ENCODE measurements at places on chromosomes 2 and 18.

DNA sequence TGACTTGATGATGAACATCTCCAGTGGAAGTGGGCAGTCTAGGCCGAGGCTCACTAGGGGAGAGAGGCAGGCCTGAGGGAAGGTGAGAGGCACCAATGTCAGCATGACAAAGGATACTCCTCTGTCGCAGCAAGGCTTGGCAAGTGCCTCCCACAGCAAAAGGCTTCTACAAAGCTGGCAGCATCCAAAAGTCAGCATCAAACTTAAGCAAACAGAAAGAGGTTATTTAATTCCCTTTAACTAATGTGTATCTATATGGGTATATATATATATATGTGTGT, 41.6 kb downstream of the NIFK start:
- no peak for DNase-seq

- no peak for DNase-seq
Measured at GRCh38 chr2:44267796-44268648, 7.3 kb upstream of the SLC3A1 start.

DNA sequence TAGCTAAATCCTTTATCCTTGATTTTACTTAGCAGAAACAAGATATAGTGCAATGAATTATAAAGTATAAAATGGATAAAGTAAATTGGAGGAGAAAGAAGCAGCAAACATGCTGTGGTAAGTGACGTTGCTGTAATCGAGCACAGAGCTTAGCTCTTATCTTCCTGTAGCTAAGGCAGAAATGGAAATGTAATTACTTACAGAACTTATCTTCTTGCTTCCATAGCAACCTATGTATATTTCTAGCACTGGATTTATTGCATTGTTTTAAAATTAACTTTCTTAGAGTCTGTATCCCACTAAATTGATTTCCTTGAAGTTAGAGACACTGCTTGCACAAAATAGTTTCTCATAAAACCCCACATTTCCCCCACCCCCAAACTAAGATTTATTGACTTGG, 130.6 kb upstream of the MC4R start:
- DNase-seq = no peak

GRCh38 chr18:49030692-49031443, 80.1 kb upstream of the SMAD7 start:
- DNase-seq = no peak

GRCh38 chr2:34997779-34998178, 1357.8 kb upstream of the CRIM1 start:
- DNase-seq = no peak

DNA sequence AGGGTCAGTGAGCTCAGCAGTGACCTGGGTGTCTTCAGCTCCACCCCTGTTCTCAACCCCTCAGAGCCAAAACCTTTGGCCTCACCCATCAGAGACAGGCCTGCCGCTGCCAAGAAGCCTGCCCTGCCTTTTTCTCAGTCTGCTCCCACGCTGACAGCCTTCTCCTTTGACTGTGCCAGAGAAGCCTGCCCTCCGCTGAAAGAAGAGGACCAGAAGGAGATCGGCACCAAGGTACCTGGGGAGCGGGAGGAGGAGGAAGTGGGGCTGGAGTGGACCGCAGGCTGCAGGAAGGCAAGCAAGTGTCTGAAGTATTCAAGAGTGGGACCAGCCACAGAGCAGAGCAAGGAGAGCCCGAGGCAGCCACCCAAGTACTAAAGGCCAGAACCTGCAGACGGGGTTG, 33.2 kb downstream of the TOGARAM2 start:
- no peak for DNase-seq

- no peak for DNase-seq
Measured at GRCh38 chr2:46116553-46116991, 180.6 kb upstream of the EPAS1 start.

DNA sequence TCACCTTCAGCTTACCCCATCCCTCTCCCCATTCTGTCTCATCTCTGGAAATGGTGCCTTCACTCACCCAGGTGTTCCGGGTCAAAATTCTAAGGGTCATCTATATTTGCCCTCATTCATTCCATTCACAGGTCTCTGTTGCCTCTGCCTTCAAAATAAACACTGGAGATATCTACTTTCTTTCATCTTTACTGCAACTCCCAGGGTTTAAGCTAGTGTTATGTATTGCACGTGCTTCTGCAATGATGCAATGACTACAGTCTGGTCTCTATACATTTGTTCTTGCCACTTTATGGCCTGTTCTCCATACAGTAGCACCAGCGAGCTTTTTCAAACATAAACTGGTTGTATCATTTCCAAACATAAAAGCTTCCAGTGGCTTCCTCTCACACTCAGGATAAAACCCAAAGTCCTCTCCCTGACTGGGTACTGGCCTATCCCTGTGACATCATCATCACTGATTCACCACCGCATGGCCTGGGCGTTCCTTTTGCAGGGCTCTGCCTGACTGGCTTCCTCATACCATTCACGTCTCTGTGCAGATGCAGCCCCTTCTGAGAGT, 14.3 kb downstream of the DSG2 start:
- DNase-seq = no peak

- no peak for DNase-seq
Measured at GRCh38 chr2:218024871-218025270, 22.1 kb upstream of the TNS1 start.

- no peak for DNase-seq
Measured at GRCh38 chr2:221467610-221468009, 104.5 kb downstream of the EPHA4 start.

DNA sequence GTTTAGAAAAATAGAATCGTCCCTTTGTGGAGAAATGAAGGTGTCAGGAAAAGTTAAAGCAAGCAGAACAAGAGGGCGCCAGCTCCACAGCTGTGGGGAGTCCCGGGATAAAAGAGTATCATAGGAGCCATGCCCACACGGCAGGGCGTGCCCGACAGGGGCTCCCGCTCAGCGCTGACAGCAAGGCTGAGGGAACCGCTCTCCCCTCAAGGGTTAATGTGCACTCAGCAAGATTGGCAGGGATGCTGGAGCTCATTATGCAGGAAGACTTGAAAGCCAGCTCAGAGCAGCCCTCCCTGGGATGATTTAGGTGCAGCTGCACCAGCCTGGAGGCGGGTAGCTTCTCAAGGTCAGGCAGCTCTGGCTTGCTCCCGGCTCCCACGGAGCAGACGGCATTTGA, 500.2 kb downstream of the EIPR1 start:
- DNase-seq = no peak

GRCh38 chr2:151878655-151879563, 50.7 kb upstream of the ARL5A start:
- DNase-seq = peak; percentile 19
